ENCODE measurements at places on chromosomes 12 and 14.

DNA sequence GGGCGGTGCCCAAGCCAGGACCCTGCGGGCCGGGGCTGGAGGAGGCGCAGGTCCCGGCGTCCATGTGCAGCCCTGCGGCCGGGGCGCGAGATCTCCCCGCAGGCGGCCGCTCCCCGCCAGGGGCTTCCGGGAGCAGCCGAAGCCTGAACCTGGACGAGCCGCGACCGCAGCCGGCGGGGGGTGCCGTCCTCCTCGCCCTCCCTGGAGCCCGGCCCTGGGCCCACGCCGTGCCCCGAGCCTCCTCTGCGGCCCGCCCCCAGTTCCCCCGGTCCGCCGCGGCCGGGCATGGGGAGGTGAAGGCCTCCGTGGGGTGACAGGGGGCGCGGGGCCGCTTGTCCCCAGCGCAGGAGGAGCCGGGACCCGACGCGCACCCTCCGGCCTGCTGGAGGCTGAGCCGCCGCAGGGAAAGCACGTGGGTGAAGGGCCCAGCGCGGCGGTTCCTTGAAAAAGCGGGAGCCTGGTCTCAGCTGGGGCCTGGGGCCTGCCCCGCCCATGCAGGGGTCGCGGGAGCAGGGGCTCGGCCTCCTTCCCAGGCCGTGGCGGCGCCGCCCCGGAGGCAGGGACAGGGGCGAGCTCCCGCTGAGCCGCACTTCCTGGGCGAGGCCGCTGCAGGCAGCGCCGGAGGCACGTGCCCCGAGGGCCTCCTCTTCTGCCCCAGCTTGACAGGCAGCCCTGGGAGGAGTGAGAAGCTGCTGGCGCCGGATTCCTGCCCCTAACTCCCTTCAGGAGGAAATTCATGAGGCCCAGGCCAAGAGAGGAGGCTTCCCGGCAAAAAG, 55.6 kb upstream of the PPP2R5C start:
- DNase-seq: peak; percentile 41

- peak; percentile 32 for DNase-seq
These were observed 1.1 kb upstream of the RPL41 start for GRCh38 chr12:56115329-56115728.

DNA sequence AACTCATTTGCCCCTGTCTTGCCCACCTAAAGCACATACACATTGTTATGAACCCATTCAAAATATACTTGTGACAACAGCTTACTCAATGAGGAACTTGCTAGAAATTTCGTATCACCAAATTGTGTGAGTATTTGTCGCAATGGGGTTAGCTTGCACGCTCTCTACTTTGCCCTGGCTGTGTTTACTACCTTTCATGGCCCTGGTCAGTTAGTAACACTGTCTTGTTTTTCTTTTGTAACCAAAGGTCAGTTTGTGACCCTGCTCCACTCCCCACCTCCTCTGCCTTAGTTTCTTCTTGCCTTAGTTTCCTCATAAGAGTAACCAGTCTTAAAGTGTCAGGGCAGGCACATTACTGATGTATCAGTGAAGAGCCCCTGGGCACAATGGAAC, 205.8 kb upstream of the EEA1 start:
- no peak for DNase-seq

DNA sequence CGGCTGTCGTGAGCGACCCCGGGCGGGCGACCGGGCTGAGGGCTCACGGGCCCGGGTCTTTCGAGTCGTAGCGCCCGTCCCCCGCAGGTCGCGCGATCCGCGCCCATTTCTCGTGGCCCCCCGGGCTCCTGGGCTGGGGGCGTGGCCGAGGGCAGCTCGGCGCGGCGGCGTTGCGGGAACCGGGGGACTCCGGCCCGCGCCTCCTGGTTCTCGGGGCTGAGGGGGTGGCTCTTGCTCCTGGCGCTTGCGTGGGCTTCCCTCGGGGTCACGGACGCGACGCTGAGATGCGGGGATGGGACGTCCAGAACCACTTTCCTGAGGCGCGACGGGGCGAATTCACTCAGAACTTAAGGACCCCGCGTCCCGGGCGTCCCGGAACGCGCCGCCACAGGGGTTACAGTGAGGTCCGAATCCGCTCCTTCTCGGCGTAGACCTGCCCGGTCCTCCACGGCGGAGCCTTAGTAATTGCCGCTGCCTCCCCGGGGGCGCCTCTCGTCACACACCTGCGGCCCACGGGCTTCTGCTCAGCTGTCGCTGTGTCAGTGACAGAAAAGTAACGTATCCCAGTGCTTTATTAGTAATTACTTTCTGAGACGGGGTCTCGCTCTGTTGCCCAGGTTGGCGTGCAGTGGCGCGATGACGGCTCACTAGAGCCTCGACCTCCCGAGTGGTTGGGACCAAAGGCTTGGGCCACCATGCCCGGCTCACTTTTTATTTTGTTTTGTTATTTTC, 606 bp downstream of the EP400 start:
- no peak for DNase-seq

DNA sequence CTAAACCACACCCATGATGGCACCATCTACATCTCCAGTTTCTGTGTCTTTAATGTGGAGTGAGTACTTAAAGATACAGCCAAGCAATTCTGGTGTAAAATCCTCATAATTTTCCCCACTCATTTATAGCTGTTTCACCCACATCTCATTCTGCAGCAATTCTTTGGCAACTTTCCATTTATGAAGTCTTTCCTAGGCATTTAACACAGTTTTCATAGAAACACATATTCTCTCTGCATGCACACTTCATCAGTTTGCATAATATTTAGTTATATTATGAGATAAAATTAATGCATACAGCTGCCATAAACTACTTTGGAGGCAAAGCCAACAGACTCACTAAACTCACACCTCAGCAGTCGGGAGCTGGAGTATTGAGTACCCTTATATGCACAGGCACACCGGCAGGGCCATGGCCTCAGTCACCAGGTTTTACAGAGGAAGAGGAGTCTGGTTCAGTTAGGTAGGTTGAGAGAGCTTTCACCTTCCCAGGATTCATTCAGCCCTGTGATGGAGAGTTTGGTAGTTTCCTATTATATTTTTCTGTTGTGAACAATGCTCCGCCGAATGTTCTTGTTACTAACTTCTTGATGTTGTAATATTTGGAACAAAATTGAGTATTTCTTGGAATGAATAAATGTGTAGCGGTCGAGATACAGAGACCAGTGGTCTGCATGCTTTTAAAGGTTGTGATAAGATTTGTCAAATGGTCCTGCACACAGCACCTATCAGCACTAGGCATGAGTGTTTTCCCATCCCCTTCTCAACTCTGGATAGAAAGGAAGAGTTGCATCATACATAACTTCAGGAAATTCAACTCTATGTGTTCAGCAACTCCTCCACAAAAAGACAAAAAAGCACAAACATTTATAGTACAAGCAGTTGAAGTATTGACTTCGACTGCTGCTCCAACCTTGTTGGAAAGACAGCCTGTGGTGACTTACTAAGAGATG, 123.5 kb downstream of the TTC8 start:
- no peak for DNase-seq
